Common myeloid progenitor, CD34-positive (primary cell): ENCODE measurements at places on chromosomes 11 and 22.

GRCh38 chr11:44416776-44417175 lies 106.8 kb upstream of the ALX4 start:
- no peaks in the 10 kb centered on the region for H3K36me3 ChIP-seq
- H3K27ac ChIP-seq = no peak overlapping the region
- no peak for DNase-seq
- H3K27me3 ChIP-seq = no peaks in the 10 kb centered on the region
- H3K4me1 ChIP-seq = no peaks in the 10 kb centered on the region
- H3K4me3 ChIP-seq = no peak overlapping the region

DNA sequence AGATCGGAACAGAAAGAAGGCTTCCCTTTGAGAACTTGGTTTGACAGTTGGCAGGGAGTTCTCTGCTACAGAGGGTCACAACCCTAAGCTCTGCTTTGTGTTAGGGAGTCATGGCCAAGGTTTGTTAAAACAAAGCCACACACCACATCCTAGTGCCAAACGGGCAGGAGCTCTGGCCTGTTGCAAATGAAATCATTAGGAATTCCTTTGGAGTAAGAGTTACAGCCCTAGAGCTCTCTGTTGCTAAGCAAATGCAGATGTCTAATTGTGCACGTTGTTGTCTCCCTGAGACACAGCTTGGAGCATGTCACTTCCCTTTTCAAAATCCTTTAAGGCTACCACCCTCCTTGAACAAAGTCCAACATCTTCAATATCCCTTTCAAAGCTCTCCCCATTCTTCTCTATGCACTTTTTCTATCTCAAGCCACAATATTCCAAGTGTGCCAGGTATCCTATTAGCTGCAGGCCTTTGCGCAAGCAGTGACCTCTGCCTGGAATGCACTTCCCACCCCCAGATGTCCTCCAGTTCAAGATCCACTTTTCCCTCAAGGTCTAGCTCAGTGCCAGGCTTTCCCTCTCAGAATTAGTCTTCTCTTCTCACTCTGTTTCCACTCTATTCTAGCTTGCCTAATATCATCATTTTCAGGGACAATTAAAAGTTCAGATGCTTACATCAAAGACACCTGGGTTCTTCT lies 253.7 kb upstream of the POU2AF2 start:
- no peaks in the 10 kb centered on the region for H3K27me3 ChIP-seq
- H3K27ac ChIP-seq = no peak overlapping the region
- peaks cover 3% of the 10 kb centered on the region for H3K4me1 ChIP-seq
- no peak for DNase-seq

DNA sequence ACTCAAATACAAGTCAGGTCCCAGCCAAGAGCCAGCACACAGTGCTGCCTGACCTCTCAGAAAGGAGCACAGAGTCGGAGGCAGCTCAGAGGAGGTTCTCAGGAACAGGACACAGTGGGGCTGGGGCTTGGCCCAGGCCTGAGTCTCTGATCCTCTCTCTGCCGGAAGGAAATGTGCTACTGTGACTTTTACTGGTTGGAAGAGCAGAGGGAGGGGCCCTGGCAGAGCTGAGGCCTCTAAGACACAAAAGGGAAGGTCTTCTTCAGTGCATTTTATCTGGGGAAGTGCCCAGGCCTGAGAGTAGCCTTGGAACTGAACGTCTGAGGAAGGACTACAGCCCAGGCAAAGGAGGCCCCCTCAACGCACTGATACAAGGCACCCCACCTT lies 16.2 kb upstream of the CASTOR1 start:
- H3K27ac ChIP-seq = peak overlapping the region; percentile 73
- H3K27me3 ChIP-seq = no peaks in the 10 kb centered on the region
- H3K4me1 ChIP-seq = peaks cover 96% of the 10 kb centered on the region

- H3K36me3 ChIP-seq = no peaks in the 10 kb centered on the region
- H3K4me1 ChIP-seq = peaks cover 19% of the 10 kb centered on the region
- H3K4me3 ChIP-seq = no peak overlapping the region
These were observed 21.1 kb downstream of the UBASH3B start for GRCh38 chr11:122676638-122677037.

DNA sequence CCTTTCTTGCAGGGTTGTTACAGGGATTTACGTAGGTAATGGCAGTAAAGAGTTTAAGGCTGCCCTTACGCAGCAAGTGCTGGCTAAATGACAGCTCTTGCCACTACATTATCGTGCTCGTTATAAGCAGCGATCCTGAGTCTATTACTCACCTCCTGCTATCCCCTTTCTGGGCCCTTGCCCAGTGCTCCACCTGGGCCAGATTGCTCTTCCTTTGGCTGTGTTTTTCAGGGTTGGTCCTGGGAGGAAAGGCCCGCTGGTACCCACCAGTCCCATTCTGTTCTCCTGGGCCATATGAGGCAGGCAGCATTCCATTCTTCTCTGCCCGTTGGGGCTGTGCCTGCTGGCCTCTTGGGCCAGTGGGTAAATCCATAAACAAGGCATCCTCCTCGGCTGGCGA lies 87.5 kb downstream of the C11orf58 start:
- no peaks in the 10 kb centered on the region for H3K4me1 ChIP-seq

GRCh38 chr11:121892131-121892681 lies 223.8 kb downstream of the BLID start:
- no peak for DNase-seq
- H3K4me1 ChIP-seq = no peaks in the 10 kb centered on the region
- no peaks in the 10 kb centered on the region for H3K36me3 ChIP-seq
- no peak overlapping the region for H3K4me3 ChIP-seq

GRCh38 chr22:29550005-29550404 lies 3.6 kb downstream of the THOC5 start:
- no peak overlapping the region for H3K4me3 ChIP-seq
- H3K36me3 ChIP-seq = peaks cover 8% of the 10 kb centered on the region
- H3K4me1 ChIP-seq = peaks cover 12% of the 10 kb centered on the region
- no peaks in the 10 kb centered on the region for H3K27me3 ChIP-seq
- no peak overlapping the region for H3K27ac ChIP-seq

DNA sequence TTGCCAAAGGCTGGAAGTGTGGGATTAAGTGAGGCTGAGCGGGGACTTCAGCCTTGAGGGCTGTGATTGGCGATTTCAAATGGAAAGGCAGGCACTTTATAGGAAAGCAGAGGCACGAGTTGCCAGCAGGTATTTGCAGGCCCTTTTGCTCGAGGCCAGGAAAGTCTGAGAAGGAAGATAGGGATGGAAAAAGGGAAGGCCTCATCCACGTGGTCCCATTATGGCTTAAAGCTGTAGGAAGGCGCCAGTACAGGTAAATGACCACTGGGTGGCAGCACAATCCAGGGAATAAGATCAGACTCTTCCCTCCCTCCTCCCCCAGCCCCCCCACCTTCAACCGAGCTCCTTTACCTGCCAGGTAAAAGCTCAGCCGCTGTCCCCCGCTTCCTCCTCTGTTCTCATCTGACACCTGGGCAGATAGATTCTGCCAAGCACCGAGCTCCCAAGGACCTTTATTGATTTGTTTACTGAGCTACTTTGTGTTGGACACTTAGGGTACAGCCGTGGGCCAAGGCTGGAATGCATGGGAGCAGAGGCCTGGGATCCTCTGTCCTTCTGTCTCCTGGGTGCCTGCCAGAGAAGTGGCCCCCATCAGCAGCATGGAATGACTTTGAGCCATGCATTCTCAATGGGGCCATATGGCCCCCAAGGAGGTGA lies 7.5 kb downstream of the P2RX3 start:
- peak; percentile 61 for DNase-seq
- no peaks in the 10 kb centered on the region for H3K36me3 ChIP-seq
- no peak overlapping the region for H3K4me3 ChIP-seq
- H3K4me1 ChIP-seq = no peaks in the 10 kb centered on the region
- no peak overlapping the region for H3K27ac ChIP-seq

DNA sequence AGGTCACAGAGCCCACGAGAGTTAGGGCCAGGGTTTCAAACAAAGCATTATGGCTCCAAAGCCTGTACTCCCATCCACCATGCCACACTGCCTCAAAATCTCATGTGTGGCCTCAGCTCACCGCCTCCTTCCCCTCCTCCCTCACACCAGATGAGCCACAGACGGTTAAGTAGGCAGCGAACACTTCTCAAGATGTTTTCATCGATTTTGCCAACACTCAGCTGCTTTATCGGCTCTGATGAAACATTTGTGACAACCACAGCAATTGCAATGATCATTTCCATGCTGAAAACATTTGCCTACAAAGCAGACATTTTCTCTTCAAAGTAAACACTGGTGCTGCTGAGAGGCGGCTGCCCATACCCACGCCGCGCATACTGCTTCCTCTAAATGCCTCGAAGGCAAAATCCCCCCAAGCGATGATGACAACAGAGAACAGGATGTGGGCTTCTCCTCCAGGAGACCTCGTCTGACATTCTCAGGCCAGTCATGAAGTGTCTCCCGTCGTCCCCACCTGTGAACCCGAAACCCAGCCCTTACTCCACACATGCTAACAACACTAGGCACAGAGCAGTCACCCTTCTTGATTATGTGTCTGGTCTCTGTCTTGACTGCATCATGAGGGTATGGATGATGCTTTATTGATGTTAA lies 599.2 kb downstream of the SOX6 start:
- DNase-seq = no peak
- no peaks in the 10 kb centered on the region for H3K36me3 ChIP-seq
- H3K4me3 ChIP-seq = no peak overlapping the region
- H3K27ac ChIP-seq = no peak overlapping the region

GRCh38 chr22:49192857-49193250 lies 634.8 kb downstream of the BRD1 start:
- no peak overlapping the region for H3K4me3 ChIP-seq
- peaks cover 51% of the 10 kb centered on the region for H3K27me3 ChIP-seq
- no peak overlapping the region for H3K27ac ChIP-seq
- no peak for DNase-seq
- no peaks in the 10 kb centered on the region for H3K4me1 ChIP-seq
- H3K36me3 ChIP-seq = no peaks in the 10 kb centered on the region

GRCh38 chr11:63180536-63180935 lies 36.5 kb upstream of the SLC22A24 start:
- H3K27ac ChIP-seq = no peak overlapping the region
- no peaks in the 10 kb centered on the region for H3K27me3 ChIP-seq
- H3K4me1 ChIP-seq = no peaks in the 10 kb centered on the region
- no peak for DNase-seq
- H3K36me3 ChIP-seq = no peaks in the 10 kb centered on the region
- H3K4me3 ChIP-seq = no peak overlapping the region

GRCh38 chr11:81477277-81477676 lies 1256.4 kb downstream of the FAM181B start:
- peak; percentile 42 for DNase-seq
- H3K4me1 ChIP-seq = no peaks in the 10 kb centered on the region
- no peak overlapping the region for H3K27ac ChIP-seq
- no peaks in the 10 kb centered on the region for H3K36me3 ChIP-seq

GRCh38 chr11:112771851-112772250 lies 189.4 kb upstream of the NCAM1 start:
- H3K27me3 ChIP-seq = no peaks in the 10 kb centered on the region
- no peak overlapping the region for H3K4me3 ChIP-seq
- peaks cover 4% of the 10 kb centered on the region for H3K4me1 ChIP-seq
- no peaks in the 10 kb centered on the region for H3K36me3 ChIP-seq
- H3K27ac ChIP-seq = no peak overlapping the region

GRCh38 chr11:111417766-111418435 lies 38.8 kb upstream of the POU2AF1 start:
- H3K27me3 ChIP-seq = no peaks in the 10 kb centered on the region
- DNase-seq = peak; percentile 49
- no peaks in the 10 kb centered on the region for H3K36me3 ChIP-seq
- H3K27ac ChIP-seq = no peak overlapping the region
- peaks cover 19% of the 10 kb centered on the region for H3K4me1 ChIP-seq
- no peak overlapping the region for H3K4me3 ChIP-seq

DNA sequence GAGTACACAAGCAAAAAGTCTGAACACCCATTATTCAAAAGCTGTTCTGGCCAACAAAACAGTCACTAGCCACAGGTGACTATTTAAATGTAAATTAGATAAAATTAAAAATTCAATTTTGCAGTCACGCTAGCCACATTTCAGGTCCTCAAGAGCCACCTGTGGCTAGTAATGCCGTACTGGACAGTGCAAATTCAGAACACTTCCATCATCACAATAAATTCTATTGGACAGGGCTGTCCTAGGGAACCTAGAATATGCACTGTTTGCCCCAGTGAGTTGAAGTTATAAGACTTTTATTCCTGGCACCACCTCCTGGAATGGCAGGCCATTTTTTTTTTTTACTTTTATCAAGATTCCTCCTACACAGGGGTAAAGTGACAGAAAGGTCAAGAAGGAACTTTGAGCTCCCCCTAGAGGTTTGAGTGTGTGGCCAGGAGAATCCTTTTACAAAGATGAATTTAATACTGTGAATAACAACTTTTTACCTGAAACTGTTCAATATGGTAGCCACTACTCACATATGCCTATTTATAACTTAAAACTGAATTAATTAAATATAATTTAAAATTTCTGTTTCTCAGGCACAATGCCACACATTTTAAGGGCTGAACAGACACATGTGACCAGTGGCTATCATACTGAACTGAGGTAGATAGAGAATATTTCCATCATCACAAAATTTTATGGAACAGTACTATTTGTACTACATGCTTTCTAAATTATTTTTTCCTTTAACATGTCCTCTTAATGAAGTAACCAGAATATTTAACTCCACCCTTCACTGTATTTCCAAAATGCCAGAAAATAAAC lies 6.5 kb downstream of the MSANTD2 start:
- H3K4me3 ChIP-seq = no peak overlapping the region
- H3K4me1 ChIP-seq = peaks cover 2% of the 10 kb centered on the region
- no peaks in the 10 kb centered on the region for H3K36me3 ChIP-seq
- no peak overlapping the region for H3K27ac ChIP-seq

DNA sequence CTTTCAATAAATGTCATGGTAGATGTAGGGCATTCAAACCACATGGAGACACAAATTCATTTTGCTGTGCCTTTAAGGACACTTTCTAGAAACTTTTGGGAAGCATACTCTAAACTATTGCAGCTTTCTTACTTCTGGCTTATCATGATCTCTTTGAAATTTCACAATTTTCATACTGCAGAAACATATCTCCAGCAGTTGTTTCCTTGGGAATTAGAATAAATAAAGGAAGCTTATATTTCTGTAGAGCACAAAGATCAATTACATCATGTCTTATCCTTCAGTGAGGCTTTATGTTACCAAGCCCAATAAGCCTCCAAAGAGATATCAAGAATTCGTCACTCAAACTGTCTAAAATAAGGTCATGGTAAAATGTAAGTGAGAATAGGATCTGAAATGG lies 74.5 kb upstream of the RAB38 start:
- no peaks in the 10 kb centered on the region for H3K27me3 ChIP-seq
- no peaks in the 10 kb centered on the region for H3K4me1 ChIP-seq
- H3K4me3 ChIP-seq = no peak overlapping the region
- H3K27ac ChIP-seq = no peak overlapping the region
- DNase-seq = no peak
- H3K36me3 ChIP-seq = no peaks in the 10 kb centered on the region

DNA sequence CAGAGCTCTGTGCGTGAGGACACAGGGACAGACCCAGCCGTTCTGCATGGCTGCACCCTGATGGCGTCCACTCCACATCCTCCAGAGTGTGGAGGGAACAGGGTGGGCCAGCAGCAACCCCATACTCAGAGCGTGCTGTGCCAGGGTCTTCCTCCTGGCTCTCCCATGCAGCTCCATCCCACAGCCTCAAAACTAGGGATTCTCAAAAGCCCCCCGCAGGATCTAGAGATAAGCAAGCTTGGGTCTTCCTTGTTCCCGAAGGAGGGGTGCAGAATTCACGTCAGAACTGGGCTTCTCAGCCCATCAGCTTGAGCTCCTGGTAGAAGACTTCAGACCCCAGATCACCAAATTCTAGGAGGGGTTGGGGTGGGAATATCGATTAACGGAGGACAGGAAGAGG lies 858.8 kb downstream of the TBC1D22A start:
- no peak overlapping the region for H3K4me3 ChIP-seq
- DNase-seq = no peak
- H3K36me3 ChIP-seq = no peaks in the 10 kb centered on the region
- no peaks in the 10 kb centered on the region for H3K27me3 ChIP-seq
